Right lung (tissue), 10 donors: ENCODE measurements at places on chromosomes 12 and 14.
A peak's percentile ranks its signal among the peaks of the same experiment; 100 is the strongest.

- no peak for DNase-seq
Measured at GRCh38 chr12:92988622-92989130, 59.6 kb upstream of the EEA1 start.

- no peak for DNase-seq
Measured at GRCh38 chr12:25083211-25083610, 111.7 kb downstream of the DNAI7 start.

DNA sequence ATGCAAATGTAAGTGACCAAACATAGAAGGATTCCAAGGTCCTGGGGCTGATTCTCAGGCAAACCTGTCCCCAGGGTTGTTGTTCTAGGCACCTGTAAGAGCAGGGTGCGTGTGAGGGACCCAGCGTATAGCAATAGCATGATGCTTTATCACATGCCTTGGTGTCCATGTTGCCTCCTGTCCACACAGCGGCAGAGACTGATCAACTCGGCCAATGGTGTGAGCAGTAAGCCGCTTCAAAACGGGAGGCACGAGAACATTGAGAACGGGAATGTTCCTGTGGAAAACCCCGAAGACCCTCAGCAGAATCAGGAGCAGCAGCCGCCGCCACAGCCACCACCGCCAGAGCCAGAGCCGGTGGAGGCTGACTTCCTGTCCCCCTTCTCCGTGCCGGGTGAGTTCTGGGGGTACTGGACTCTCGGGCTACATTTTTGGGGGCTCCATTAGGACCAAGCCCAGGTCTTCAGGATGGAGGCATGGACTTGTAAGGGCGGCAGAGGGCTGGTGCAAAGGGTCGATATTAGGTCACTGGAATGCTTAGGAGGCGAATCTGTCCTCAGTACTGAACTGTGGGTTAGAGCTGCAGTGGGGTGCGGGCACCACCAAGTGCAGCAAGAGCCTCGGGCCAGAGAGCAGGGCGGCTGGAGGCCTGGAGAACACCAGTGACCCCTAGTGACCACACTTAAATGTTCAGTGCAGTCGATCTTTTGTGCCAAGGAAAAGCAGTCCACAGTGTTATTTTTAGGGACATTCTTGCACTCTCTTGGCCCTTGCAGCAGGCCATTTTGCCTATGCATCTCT is 57.2 kb upstream of the RIN3 start:
- peak; percentile 60 for DNase-seq

GRCh38 chr12:121514184-121514742 is 66.6 kb downstream of the KDM2B start:
- DNase-seq: no peak

GRCh38 chr12:3326850-3327780 is 163.9 kb upstream of the PRMT8 start:
- no peak for DNase-seq
